ENCODE measurements at places on chromosomes 7 and 10. TPM values are rescaled to one million over a fixed set of nuclear protein-coding genes. Genes with fewer than 3 reads are reported as not detected.

Gene GNAT3
- 0.28 TPM for total RNA-seq

Gene PTPRN2
- 1.7 TPM for total RNA-seq

Gene OR13A1
- not detected for total RNA-seq

Gene POU6F2
- total RNA-seq = not detected

Gene HECW1
- not detected for total RNA-seq

Gene CDH23
- under 0.01 TPM for total RNA-seq

Gene LRRC27
- 10.1 TPM for total RNA-seq

Gene CPA1
- total RNA-seq = not detected

Gene AMZ1
- total RNA-seq = 1.4 TPM

Gene CLRN3
- total RNA-seq = not detected

Gene PDLIM1
- 26.3 TPM for total RNA-seq

Gene SUV39H2
- 11.6 TPM for total RNA-seq

Gene FAS
- total RNA-seq = 79.2 TPM

Gene AGAP9
- total RNA-seq = 1.5 TPM

Gene ODAD2
- not detected for total RNA-seq

Gene FFAR4
- not detected for total RNA-seq

Gene VSTM4
- 0.77 TPM for total RNA-seq

Gene CXCL12
- 75.3 TPM for total RNA-seq

Gene THSD7A
- 0.58 TPM for total RNA-seq

Gene FAM241B
- 0.19 TPM for total RNA-seq

Gene PALD1
- total RNA-seq = 0.56 TPM

Data from regular cardiac myocyte (primary cell).